Urinary bladder (tissue), 4 donors: ENCODE measurements at places on chromosomes 7 and 10.

- DNase-seq: no peak
Observed at GRCh38 chr10:31804352-31804810, 124.2 kb downstream of the ARHGAP12 start.

DNA sequence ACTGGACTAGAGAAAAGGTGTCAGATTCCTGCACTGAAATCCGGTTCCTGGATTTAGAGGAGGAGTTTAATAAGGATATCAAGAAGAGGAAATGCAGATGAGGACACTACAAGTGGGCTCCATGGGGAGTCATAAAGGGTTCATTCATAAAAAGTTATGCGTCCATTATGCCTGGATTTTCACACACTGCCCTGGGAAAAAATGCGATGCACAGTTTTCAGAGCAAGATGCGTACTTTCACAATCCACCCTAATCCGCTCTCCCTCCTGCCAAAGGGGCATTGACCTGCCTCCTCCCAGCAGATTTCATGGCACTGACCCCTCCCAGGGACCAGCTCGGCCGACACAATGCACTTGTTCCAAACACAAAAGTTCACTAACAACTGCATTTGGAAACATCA is 42.2 kb upstream of the OPALIN start:
- no peak for DNase-seq

DNA sequence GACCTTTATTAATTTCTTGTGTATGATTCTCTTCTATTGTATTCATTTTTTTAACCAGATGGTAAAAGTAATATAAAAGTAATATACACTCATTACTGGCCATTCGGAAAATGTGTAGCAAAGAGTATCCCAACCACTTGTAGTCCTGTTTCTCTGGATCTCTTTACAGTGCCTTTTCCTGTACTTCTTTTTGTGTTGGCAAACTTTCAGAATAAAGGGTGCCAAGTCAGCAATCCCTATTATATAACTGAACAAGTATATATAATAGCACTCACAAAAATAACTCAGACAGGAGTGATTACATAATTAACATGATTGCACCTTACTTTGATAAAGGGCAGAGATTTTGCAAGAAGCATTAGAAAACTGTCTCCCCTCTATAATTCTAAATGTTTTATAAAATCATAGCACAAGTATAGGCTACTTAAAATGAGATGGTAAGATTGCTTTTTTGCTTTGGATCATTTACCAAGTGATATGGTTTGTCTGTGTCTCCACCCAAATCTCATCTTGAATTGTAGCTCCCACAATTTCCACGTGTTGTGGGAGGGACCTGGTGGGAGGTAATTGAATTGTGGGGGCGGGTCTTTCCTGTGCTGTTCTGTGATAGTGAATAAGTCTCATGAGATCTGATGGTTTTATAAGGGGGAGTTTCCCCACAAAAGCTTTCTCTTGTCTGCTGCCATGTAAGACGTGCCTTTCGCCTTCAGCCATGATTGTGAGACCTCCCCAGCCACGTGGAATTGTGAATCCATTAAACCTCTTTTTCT is 41.5 kb upstream of the EPC1 start:
- no peak for DNase-seq

- DNase-seq: no peak
Observed at GRCh38 chr10:62665771-62666170, 138.7 kb upstream of the ADO start.

DNA sequence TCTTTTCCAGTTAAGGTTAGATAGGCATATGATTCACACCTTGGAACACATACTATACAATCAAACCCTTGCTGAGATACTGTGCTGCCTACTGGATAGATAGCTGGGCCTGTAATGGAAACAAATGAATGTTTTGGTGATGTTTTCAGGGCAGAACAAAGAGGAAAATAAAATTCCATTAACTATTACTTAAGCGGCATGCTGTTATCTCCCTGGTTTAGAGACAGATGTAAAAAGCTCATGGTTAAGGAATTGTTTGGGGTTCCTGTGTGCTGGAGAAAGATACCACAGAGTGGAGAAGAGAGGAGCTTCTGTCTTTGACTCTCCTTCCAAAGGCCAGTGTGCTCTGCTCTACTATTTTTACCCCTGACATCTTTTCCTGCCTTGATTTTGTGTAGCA is 341.1 kb downstream of the PLXDC2 start:
- DNase-seq: no peak

DNA sequence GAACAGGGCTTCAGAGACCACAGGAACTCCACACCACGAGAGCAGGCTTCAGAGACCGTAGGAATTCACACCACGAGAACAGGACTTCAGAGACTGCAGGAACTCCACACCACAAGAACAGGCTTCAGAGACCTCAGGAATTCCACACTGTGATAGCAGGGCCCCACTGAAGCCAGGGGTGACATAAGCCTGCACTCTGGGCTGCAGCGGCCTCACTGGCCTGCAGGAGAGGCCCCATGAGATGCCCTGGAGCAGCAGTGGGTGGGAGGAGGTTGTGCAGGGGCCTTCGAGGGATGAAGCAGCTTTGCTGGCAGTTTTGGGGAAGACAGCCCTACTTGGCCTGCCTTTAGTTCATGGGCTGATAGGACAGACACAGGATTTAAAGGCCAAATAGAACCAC is 614.7 kb downstream of the PTPRN2 start:
- no peak for DNase-seq

DNA sequence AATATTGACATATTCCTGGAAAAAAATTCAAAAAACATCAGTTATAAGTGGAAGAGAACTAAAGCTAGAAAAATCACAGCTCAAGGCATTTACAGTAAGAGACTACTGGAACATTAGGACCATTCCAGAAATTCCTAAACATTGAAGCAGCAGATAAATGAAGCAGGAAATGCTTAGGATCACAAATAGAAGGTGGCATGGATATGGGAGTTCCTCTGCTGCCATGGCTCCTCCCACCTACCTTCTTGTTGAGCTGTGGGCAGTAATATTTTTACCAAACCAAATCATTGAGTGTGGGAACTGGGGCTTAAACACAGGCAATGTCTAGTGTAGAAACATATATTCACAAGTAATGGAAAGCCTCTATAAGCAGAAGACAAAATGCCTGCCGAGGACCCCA is 292.8 kb downstream of the ANKRD7 start:
- DNase-seq: no peak

- DNase-seq: peak; percentile 32
Observed at GRCh38 chr10:9253121-9253520, 1198.6 kb downstream of the GATA3 start.
